Bronchial epithelial cell (primary cell): ENCODE measurements at places on chromosomes 2 and 18. TPM values are rescaled to one million over a fixed set of nuclear protein-coding genes. Genes with fewer than 3 reads are reported as not detected.

- no peak for DNase-seq
Measured at GRCh38 chr2:204225671-204226073, 289.1 kb downstream of the ICOS start.

ASTL gene
- total RNA-seq: 0.13 TPM in 1 of 2 replicates, not detected in the other

COMMD1 gene
- 30.5 and 34.7 TPM in 2 replicates for total RNA-seq

GRCh38 chr18:22230471-22230945 is 61.1 kb downstream of the GATA6 start:
- peak; percentile 32 for DNase-seq

GRCh38 chr2:214896274-214896673 is 86.8 kb upstream of the BARD1 start:
- DNase-seq: peak; percentile 71

FOXD4L1 gene
- total RNA-seq: 0.13 and 0.26 TPM in 2 replicates

DNA sequence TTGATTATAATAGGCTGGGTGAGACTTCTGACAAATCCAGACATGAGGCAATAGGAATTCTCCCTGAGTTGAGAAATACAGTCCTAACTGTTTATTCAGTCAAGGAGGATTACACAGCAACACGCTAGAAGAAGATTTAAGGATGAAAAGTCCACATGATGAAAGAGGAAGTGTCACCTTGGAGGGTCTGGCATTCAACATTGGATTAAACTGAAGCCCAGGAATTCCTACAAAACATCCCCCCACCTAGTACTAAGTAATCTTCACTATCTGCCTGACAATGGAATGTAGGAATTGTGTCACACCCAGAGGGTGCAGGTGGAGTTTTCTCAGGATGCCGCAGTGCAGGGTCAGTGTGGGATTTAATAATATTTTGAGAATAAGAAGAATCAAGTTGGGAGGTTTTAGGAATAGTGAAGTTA is 142.4 kb downstream of the SOCS6 start:
- DNase-seq: peak; percentile 77

DNA sequence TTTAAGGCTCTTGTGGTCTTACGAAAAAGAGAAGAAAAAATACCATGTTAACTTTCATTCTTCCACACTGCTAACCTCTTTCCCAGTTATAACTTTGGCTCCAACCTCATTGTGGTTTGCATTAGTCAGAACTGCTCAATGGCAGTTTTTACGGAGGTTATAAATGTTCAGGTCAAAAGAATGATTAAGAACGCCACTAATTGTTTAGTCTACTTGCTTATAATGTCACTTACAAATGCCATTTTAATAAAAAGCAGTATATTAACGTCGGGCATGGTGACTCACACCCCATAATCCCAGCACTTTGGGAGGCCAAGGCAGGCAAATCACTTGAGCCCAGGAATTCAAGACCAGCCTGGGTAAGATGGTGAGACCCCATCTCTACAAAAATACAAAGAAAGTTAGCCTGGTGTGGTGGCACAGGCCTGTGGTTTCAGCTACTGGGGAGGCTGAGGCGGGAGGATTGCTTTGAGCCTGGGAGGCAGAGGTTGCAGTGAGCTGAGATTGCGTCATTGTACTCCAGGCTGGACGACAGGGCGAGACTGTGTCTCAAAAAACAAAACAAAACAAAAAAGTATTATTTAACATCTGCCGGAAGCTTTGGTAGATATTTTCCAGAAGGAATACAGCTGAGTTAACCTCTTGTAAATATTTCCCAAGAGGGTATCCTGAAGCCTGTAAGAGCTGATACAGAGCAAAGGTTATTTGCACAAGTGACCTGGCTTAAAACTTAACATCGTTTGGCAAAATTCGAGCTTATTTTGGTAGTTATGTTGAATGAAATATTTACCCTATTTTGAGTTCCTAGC is 5.1 kb downstream of the AGPS start:
- peak; percentile 66 for DNase-seq

DNA sequence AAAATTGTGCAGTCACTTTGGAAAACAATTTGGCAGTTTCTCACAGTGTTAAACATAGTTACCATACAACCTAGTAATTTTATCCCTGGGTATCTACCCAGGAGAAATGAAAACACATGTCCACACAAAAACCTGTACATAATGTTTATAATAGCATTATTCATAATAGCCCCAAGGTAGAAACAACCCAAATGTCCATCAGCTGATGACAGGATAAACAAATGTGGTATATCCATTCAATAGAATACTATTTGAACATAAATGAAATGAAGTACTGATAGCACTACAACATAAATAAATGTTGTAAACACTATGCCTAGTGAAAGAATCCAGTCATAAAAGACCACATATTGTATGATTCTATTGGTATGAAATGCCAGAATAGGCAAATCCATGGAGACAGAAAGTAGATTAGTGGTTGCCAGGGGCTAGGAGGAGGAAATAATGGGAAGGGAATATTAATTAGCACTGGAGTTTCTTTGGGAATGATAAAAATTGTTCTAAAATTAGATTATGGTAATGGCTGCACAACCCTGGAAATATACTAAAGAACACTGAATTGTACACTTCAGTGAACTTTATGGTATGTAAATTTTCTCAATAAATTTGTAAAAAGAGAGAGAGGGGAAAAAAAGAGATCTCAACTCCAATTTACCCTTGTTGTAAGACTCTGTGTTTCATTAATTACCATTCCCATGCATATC is 20.8 kb upstream of the VIT start:
- peak; percentile 72 for DNase-seq

DNA sequence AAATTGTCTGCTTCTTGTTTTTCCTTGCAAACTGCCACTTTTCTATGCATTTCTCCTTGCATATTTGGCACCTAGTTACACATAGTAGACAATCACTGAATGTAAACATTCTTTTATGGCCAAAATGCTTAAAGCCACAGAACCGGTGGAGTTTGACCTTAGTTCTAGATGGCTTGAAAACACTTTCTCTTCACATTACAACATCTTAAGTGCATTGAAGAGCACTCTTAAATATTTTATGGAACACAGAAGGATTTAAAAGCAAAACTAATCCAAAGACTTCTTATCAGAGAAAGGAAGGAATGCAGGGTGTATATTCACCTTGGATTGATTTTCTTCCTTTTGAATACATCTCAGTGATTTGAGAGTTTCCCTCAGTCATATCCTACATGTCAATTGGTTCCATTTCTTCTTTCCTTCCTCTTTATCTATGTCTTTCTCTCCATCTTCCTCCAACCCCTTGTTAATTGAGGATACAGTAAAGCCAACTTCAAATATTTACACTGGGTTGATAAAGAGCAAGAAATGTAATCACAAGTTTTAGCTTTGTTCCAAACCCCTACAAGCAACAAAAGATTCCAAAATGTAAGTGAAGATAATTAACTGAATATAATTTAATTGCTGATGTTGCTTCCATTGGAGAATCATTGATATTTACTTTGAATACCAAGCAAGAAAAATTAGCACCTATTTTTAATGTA is 548.0 kb downstream of the CNTNAP5 start:
- DNase-seq: no peak

GRCh38 chr2:237998530-237998929 is 31.7 kb downstream of the UBE2F start:
- no peak for DNase-seq

MYL1 gene
- total RNA-seq: not detected in 2 replicates

- DNase-seq: peak; percentile 56
Measured at GRCh38 chr2:16650287-16651249, 15.1 kb downstream of the CYRIA start.

- no peak for DNase-seq
Measured at GRCh38 chr18:58870130-58870529, 5.5 kb downstream of the ZNF532 start.

- DNase-seq: no peak
Measured at GRCh38 chr2:9704600-9704999, 73.8 kb upstream of the YWHAQ start.

IL18R1 gene
- 5.3 and 11.5 TPM in 2 replicates for total RNA-seq

MYO7B gene
- total RNA-seq: not detected in 2 replicates

GAL3ST2 gene
- not detected in 2 replicates for total RNA-seq

DNA sequence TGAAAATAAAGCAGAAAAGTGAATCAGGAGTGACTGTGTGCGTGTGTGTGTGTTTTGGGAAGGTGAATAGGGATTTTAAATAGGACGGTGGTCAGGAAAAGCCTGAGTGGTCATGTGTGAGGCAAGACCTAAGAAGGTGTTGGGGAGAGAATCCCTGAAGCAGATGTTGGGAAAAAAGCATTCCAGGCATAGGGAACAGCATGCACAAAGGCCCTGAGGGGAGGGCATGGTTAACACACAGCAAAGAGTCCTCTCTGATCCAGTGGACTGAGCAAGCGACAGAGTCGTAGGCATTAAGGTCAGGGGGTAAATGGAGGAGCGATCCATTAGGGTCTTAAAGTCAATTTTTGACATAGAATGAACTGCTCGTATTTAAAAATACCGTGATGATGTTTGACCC is 34.0 kb upstream of the OTOS start:
- no peak for DNase-seq

DNA sequence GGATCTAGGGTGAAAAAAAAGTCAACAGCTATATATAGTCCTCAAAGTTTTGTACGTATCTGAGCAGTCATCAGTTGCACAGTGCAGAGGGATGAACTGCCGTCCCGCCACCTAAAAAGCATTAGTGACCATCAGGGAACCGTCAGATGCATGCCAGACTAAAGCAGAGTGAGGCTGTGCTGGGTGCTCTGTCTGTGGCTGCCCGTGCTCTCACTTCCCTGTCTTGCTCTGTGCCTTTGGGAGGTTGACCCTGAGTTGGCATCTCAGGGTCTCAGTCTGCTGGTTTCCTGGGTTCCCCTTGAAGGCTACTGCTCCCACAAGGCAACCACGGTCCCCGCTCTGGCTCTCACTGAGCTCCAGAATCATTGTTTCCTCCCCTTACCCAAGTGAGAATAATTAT is 11.1 kb downstream of the CLUL1 start:
- no peak for DNase-seq

DNA sequence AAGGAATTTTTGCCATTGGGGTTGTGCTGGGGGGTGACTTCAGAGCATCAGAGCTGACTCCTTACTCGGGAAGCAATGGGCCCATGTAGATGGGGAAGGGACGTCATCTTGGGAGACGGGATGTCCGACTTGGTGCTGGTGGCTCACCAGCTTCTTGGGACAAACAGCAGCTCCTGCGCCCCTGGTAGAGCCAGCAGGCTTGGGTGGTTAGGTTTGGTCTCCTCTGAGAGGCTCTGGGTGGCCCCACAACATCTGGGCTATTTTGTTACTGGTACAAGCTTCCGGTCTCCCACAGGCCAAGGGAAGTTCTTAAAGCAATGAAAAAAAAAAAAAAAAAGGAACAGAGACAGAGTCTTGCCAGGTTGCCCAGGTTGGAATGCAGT is 1.8 kb downstream of the NGEF start:
- no peak for DNase-seq

GRCh38 chr2:226396541-226396940 is 403.1 kb downstream of the IRS1 start:
- no peak for DNase-seq

DNA sequence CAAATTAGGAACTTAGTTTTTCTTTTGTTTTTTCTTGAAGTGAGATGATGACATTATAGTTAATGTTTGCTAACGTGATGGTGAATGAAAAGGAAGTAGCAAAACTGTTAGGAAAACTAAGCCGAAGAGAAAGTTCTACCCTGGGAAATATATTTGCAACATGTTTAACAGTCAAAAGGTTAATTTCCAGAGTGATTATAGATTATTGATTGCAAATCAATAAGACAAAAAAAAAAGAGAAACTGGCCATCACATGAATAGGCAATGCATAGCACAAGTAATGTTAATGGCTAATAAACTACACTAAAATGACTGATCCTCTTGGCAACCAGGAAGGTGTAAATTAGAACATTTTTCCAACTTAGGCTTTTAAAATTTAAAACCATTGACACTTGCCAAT is 26.0 kb upstream of the AMMECR1L start:
- DNase-seq: no peak

KANSL3 gene
- 16.3 and 21.3 TPM in 2 replicates for total RNA-seq

TBC1D8 gene
- 25.0 and 25.3 TPM in 2 replicates for total RNA-seq

CAPN14 gene
- 10.3 and 35.1 TPM in 2 replicates for total RNA-seq

DNA sequence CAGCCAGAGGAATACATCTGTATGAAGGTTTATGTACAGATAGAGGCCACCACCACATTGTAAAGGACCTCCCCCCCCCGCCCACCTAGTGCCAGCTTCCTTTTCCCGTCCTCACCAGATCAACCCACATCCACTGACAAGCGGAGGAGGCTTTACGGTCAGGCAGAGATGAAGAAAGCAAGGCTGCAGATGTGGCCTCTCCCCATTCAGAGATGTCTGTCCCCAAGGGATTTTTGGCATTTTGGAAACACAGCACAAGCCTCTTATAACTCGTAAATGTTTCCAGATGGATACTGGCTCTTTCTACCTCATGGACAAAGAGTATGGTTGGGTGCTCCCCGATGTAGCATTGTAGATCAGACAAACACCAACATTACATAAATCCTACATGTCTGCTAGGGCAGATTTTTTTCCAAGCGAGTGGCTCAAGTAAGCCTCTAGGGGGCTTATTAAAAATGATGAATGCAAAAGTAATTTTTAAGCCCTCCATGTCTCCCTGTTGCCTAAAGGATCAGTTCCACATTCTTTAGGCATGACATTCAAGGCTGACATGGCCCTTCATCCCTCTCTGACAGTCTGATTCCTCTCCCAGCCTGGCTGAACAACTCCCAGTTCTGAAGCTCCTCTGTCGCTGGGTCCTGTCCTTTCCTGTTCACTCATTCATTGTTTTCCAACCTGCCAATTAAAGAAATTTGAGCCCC is 11.7 kb downstream of the VIT start:
- peak; percentile 29 for DNase-seq

- DNase-seq: no peak
Measured at GRCh38 chr2:202450785-202451184, 74.7 kb downstream of the BMPR2 start.

DNA sequence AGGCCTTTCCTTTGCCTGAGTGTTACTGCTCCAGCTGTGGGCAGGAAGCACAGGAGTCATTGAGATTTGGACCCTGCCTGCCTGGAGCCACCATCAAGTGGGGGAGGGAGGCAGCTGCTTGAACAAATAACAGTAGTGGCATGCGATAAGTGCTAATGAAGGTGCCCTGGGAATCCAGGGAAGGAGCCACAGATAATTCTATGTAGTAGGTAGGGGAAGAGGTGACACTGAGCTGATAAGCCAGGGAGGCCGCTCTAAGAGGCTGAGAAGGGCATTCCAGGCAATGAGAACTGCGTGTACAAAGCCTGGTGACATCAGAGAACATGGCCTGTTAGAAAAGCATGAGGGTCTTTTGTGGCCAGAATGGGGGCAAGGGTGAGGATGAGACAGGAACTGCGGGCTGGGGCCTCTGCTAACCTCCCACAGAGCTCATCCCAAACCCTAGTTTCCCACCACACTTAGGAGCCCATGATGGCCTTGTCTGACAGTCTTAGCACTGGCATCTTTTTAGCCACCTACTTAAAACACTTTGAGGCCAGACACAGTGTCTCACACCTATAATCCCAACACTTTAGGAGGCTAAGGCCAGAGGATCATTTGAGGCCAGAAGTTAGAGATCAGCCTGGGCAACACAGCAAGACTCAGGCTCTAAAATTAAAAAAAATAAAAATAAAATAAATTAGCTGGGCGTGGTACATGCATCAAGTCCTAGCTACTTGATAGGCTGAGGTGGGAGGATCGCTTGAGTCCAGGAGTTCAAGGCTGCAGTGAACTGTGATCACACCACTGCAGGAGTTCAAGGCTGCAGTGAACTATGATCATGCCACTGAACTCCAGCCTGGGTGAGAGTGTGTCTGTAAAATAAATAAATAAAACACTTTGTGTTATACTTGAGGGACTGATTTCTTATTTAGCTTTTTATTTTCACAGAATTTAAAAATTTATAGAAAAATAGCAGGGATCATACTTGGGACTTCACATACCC is 58.9 kb downstream of the TET3 start:
- DNase-seq: no peak

ELP2 gene
- total RNA-seq: 72.9 and 89.4 TPM in 2 replicates

HOXD13 gene
- not detected in 2 replicates for total RNA-seq

GRCh38 chr2:162457490-162457889 is 113.6 kb downstream of the GCA start:
- DNase-seq: no peak
